ENCODE measurements at places on chromosomes 6 and 20. TPM values are rescaled to one million over a fixed set of nuclear protein-coding genes. Genes with fewer than 3 reads are reported as not detected.

Gene CITED2
- 69.8 TPM for total RNA-seq

DNA sequence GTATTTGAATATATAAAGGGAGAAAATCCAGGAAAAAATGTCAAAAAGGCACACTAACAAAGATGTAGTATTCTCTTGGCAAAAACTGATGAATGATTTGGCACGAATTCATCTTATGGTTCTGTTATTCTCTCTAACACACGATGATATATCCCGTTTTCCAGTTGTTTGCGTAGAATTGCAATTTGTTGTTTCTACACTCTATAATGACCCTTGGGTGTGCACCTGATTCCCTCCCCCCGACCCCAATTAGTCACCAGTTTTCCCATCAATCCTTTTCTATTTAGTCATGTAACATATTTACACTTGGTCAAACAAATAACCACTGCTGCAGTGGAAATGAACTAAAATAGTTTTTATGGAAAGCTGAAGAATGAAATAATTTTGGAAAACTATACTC is 1.5 kb upstream of the ARID1B start:
- no peak for DNase-seq

GRCh38 chr6:32267035-32267434 is 43.2 kb upstream of the NOTCH4 start:
- DNase-seq: no peak

DNA sequence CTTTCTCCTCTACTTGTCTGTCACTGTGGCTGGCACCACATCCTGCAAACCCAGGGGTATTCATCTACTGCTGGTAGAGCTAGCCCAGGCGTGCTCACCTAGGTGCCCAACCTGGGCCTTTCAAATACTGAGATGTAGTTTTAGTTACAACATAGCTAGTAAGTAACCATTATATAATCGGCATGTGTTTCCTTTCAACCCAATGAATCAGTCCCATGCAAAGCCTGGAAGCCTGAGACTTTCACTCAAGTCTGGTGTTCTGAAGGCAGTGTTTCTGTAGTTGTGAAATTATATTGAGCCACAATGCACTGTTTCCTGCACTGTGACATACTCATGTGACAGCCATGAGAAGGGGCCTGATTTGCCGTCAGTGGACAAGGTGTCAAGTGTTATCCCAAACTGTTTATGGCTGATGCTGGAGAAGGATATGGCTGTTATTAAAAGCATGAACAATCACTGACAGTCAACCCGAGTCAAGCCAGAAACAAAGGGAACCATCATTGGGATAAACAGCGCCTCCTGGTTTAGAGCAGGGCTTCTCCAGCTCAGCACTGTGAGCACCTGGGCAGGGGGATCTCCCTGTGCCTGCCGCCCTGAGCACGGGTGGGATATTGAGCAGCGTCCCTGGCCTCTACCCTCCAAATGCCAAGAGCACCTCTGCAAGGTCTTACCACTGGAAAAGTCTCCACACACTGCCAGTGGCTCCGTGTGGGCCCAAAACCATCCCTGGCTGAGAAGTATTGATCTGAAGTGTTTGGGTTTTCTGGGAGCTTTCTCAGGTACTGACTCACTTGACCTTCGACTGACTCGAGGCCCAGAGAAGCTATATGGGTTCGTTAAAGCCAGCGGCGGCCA is 1.6 kb downstream of the PSMA7 start:
- peak; percentile 74 for DNase-seq

- DNase-seq: no peak
Observed at GRCh38 chr6:152054441-152054840, 247.0 kb downstream of the ESR1 start.

GRCh38 chr20:48686238-48687116 is 141.3 kb downstream of the PREX1 start:
- DNase-seq: no peak
